ENCODE measurements at places on chromosomes 2 and 18. TPM values are rescaled to one million over a fixed set of nuclear protein-coding genes. Genes with fewer than 3 reads are reported as not detected.

DNA sequence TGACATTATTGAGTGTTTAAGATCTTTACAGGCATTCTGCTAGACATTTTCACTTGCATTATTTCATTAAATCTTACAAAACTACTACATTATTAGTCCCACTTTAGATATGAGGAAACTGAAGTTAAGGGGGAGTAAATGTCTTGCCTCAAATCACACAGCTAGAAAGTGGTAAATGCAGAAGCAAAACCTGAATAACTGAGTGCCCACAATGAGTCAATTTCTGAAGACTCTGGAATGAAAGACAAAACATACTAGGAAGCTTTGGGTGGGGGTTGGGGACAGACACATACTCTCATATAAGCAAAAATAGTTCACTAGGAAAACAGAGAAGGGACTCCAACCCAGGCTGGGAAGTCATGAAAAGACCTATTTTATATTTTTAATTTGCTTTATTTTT, 214.4 kb upstream of the LRATD1 start:
- no peak for DNase-seq

Gene GLB1L
- total RNA-seq: 3.1 TPM

DNA sequence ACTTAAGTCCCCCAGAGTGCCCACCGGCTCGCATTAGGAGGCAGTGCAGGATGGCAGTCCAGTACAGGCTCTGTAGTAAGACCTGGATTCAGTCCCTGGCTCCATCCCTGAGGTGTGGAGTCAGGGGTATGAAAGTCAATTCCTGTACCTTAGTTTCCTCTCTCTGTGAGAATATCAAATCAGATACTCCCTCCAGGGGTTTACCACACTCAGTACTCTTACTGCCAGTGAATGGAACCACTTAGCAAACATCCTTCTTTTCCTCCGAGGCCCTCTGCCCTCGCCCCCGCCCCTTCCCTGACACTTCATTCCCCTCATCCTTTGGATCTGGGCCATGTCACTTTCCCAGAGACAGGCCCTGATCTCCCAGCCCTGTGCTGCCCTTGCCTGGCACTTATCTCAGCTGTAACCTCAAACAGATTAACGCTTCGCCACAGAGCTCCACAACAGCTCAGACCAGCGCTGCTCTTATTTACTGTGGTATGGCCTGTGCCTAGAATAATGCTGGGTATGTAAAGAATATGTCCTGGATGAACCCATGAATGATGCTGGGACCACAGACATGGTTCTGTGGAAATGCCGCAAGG, 159.0 kb upstream of the TMEM200C start:
- DNase-seq: no peak

Gene TCF7L1
- total RNA-seq: 4.3 TPM

DNA sequence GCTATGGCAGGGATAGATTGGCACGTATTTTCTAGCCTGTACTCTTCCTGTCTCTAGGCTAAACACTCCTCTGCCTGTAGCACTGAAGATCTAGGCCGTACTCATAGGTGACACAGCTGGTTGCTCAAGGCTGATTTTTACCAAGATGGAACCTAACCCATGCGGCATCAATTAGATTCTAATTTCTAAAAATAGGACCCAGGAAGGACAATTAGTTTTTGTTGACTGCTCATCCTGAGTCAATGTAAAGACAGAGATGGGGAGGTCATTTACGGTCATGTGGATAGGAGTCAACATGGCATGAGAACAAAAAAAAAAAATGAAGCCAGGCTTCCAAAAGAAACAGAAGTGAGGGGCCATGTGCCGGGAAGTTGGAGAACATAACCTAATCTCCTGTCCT, 360.7 kb upstream of the ETAA1 start:
- peak; percentile 16 for DNase-seq

DNA sequence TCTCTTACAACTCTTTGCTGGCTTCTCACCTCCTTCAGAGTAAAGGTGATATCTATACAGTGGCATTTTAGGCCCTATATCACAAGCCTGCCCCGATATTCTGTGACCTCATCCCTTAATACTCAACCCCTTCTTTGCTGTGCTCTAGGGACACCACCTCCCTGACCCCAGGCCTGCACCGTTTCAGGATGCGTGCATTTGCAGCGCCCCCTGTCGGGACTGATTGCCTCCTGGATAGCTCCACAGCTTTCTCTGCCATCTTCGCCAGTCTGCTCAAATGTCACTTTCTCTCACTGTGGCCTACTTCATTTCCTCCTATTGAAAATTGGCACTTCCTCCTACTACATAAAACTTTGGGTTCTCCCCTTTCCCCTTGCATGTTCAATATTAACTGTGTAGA, 289.6 kb downstream of the SOCS6 start:
- no peak for DNase-seq

Gene RGPD3
- total RNA-seq: not detected

DNA sequence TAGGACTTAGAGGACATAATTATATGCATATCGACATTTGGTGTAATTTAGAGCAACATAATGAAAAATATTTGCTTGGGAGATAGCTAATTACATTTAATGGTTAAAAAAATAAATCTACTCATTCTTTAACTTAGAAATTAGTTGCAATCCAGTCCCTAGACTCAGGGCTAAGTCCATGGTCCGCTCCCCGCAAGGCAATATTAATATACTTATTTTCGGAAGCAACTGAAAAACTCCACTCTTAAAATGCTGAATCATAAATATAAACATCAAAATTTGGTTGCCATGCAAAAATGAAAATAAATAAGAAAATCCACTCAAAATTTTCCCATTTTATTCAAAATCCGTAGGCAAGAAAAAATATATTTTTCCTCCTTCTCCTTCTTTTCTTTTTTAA, 99.7 kb upstream of the CD302 start:
- DNase-seq: no peak

- DNase-seq: no peak
Observed at GRCh38 chr2:67510745-67511144, 113.6 kb downstream of the ETAA1 start.

- DNase-seq: no peak
Observed at GRCh38 chr18:31774477-31774785, 13.8 kb upstream of the SLC25A52 start.

- DNase-seq: no peak
Observed at GRCh38 chr2:119234021-119235019, 10.7 kb downstream of the STEAP3 start.

GRCh38 chr2:239399433-239399920, 1.3 kb downstream of the HDAC4 start:
- DNase-seq: peak; percentile 37

DNA sequence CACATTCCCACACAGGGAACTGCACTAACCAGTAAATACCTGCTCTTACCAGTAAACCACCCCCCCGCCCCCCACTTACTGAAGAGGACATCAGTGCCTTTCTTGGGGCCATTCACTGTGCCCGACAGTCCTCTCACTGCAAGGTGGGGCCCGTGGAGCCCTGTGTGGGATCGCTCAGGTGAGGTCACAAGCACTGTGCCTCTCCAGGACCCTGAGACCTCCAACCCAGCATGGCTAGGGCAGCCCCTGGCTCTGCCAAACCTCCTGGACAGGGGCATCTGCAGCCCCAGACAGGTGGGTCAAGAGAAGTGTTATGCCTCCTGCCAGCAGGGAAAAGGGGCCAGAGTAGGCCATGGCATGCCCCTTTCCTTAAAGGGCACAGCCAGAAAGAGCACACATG, 6.7 kb upstream of the NEURL3 start:
- no peak for DNase-seq

- peak; percentile 72 for DNase-seq
Observed at GRCh38 chr2:68837164-68837860, 33.9 kb downstream of the BMP10 start.

Gene ABCG5
- not detected for total RNA-seq

DNA sequence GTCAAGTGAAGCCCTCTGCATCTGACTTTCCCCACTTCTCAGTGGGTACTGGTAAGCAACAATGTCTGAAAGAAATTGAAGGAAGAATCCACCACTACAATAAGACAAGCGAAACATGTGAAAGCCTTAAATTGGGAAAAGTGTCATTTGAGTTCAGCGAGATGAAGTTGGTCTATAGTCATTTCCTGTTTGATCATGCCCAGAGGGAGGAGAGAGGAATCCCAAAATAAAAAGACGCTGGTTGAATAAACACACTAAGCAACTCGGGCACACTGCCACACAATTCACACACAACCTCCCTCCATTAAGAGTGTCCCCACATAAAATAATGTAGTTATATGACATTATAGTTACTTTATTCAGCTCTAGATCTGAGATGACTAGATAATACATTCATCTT, 166.1 kb downstream of the CBLN2 start:
- DNase-seq: no peak

GRCh38 chr2:95060446-95061118, 35.1 kb downstream of the MAL start:
- DNase-seq: no peak

All from body of pancreas (tissue), 4 donors.